ENCODE measurements at places on chromosomes 16 and 17.

DNA sequence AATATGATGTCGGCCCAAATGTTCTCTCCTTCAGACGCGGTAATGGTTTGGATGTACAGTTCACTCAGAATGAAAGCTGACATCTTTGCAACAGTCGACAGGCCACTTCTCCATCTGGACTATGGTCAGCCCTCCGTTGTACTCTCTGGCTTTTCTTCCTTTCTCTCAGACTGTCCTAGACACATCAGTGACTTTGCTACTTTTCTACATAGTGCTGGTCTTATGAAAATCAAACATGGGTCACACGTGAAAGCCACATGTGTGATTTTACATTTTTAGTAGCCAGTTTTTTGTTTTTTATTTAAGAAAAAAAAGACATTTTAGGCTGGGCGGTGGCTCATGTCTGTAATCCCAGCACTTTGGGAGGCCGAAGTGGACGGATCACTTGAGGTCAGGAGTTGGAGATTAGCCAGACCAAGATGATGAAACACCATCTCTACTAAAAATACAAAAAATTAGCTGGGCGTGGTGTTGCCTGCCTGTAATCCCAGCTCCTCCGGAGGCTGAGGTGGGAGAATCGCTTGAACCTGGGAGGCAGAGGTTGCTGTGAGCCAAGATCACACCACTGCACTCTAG, 644.1 kb downstream of the KCNJ2 start:
- DNase-seq: no peak

GRCh38 chr16:72609933-72610332, 438.0 kb upstream of the PMFBP1 start:
- no peak for DNase-seq

GRCh38 chr16:72927199-72928089, 120.5 kb downstream of the ZFHX3 start:
- DNase-seq: no peak

- no peak for DNase-seq
Measured at GRCh38 chr16:59698346-59699020, 964.4 kb upstream of the GOT2 start.

DNA sequence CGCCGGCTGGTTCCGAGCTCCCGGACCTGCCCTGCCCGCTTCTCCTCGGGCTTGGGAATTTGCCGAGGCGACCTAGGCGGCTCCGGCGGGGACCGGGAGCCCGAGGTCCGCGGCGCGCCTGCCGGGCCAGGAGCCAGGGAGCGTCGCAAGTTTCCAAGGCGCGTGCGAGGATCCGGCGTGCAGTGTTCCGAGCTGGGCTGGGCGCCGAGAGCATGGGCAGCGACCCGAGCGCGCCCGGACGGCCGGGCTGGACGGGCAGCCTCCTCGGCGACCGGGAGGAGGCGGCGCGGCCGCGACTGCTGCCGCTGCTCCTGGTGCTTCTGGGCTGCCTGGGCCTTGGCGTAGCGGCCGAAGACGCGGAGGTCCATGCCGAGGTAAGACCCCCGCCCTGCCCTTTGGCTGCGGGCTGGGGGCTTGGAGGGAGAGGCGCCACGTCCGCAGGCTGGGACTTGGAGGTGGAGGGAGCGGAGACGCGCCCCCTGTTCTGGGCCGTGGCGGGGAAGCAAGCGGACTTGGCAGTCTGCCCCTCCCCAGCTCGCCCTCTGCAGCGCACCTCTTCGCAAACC, 668 bp downstream of the MMP15 start:
- no peak for DNase-seq

- no peak for DNase-seq
Measured at GRCh38 chr16:85504242-85504641, 108.9 kb upstream of the GSE1 start.

GRCh38 chr16:68636818-68637217, 8.3 kb upstream of the CDH3 start:
- no peak for DNase-seq

DNA sequence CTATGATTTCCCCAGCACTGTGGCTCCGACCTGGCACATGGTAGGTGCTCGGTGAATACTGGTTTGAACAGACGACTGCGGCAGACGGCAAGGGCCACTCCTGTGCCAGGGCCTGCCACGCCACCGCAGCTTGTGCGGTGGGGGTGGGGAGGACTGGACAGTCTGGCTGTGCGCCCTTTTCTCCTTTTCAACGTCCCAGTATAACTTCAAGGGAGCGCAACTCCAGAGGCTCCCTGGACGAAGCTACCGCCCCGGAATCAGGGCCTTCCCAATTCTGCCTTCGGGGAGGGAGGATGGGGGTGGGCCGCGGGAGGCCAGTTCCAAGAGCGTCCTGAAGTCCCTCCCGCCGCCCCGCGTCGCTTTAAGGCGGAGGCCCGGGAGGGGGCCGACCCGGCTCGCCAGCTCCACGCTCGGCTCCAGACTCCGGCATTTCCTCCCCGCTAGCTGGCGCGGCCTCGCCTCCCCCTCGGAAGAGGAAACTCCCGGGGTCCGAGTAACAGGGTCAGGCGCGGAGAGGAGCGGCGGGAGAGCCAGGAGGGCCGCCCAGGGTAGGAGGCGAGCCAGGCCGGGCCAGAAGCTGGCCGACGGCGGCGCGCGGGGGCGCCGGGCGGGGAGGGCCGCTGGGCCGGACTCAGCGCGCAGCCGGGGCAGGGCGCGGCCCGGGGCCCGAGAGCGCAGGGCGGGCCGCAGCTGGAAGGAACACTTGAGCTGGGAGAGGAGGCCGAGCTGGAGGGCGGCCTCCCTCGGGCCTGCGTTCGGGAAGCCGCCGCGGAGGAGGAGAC, at the start of gene ITPRIPL2:
Gene ITPRIPL2 (plus strand): TSS at position 388 of the 782 bp plus-strand sequence. CDS start 498 bp downstream, outside the sequence.
- peak; percentile 23 for DNase-seq

- DNase-seq: no peak
Measured at GRCh38 chr16:54446639-54447038, 160.1 kb upstream of the IRX3 start.
